ENCODE measurements at places on chromosomes 11 and 22.

DNA sequence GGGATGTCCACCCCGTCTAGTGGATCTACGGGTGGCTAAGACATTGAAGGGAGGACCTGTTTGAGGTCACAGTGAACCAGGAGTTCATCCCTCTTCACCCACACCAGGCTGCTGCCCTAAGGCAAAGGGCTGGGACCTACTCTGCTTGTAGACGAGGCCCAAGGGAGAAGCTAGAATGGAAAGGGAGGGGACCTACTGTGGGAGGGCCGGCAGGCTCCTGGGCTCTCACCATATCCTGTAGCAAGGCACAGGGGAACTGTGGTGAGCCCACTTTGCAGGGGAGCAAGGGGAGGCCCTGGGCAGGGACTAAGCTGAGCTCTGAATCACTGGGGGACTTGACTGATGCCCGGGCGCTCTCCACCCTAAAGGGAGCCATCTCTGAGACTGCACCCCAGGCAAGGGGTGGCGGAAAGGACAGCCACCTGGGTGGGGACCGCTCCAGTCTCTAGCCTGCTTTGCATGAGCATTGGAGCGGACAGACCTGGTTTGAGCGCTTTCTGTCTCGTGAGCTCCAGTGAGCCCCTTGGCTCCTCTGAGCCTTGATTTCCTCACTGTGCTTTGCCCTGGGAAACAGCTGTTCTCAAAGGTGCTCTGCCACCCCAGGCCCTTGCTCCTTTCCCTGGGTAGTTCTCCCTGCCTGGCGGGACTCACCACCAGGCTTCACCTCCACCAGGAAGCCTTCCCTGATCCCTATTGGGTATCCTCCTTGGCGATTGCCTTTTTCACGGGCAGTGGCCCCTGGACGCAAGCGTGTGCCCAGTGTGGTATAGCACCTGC, 24.2 kb downstream of the PARVG start:
- no peak for DNase-seq

DNA sequence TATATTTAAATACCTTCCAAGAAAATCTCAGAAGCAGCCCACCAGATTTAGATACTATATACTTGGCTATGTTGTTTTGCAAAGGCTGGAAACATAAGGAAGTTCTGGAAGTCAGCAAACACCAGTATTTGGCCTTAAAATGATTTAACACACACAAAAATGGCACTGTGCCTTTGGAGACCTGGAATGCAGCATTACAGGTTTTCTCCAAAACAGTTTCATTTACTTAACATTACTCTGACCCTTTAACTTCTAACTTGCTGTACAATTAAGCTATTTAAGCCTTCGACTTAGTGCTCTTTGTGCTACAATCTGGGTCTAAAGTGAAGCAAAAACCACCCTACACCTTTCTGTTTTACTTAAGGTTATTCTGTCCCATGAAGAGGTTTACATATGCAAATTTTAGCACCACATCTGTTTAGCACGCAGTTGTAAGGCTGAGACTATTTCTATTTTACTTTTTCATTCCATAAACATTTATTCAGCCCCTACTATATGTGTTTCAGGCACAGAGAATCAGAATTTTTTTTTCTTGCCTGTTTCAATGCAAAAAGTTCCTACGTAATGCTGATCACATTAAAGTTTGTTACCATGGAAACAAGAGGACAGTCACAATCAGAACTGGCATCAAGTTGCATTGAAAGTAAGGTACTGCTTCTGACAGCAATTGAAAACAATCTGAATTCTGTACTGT, 70.3 kb downstream of the MAML2 start:
- DNase-seq = no peak

- DNase-seq = no peak
Observed at GRCh38 chr11:19872512-19873145, 160.0 kb downstream of the NAV2 start.

DNA sequence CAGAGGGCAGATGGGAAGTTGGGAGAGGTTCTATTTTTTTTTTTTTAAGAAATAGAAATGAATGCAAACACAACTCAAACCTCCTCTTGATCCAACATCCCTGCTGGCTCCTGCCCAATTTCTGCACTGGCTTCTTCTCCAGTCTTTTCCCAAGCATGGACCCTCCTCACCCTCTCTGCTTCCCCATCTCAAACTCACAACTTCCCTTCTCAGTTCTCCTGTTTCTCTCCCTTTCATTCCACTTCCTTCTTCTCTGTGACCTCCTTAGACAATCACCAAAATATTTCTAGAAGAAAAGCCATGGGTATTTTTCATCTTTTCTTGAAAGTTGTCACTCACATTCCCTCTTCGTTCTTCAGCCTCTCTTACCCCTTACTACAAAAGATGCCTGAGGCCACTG, 85.2 kb upstream of the VPREB1 start:
- no peak for DNase-seq

DNA sequence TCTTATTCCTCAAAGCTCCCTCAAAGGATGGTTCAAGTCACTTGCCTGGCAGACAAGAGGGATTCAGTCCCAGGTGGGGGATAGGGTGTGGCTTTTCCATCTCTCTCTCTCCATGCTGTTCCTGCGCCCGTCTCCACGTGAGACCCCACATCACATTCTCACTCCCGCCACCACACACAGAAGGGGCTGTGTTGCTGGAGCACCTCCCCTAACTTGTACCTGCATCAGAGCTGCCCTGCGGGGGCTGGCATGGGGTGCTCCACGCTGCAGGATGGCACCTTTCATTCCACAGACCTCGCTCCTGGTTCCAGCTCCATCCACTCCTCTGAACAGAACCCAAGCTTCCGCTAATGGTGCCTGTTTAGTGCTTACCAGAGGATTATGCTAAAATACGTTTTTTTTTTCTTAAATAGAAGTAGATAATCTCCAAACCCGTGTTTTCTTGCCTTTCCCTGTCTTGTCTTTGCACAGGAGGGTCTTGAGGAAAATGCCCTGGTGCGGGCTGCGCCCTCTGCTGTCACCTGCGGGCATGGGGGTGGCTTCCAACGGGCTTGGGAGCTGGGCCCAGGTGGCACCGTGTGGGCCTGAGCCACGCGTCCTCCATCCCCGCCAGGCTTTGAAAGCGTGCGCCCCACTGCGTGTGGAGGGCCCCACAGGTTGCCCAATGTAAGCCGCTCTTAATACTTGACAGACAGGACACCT, 985.6 kb downstream of the BRD1 start:
- DNase-seq = no peak

DNA sequence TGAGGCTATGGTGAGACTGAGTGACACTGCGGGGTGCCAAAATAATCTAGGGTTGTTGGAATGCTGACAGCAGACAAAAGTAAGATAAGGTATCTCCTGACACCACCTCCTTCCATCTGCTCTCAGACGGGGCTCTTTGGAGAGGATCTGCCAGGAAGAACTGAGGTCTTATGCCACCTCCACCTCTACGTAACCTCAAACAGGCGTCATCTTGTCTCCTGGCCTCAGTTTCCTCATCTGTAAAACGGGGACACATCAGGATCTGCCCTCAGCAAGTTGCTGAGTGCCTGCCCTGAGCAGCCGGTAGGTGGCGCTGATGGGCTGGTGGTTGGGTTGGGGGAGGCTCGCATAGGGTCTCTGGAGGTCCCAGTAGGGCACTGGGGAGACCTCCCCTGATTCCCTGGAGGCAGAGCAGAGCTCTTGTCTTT, 1.7 kb upstream of the MYEOV start:
- peak; percentile 32 for DNase-seq

GRCh38 chr11:78595436-78596130, 20.9 kb upstream of the NARS2 start:
- DNase-seq = no peak

DNA sequence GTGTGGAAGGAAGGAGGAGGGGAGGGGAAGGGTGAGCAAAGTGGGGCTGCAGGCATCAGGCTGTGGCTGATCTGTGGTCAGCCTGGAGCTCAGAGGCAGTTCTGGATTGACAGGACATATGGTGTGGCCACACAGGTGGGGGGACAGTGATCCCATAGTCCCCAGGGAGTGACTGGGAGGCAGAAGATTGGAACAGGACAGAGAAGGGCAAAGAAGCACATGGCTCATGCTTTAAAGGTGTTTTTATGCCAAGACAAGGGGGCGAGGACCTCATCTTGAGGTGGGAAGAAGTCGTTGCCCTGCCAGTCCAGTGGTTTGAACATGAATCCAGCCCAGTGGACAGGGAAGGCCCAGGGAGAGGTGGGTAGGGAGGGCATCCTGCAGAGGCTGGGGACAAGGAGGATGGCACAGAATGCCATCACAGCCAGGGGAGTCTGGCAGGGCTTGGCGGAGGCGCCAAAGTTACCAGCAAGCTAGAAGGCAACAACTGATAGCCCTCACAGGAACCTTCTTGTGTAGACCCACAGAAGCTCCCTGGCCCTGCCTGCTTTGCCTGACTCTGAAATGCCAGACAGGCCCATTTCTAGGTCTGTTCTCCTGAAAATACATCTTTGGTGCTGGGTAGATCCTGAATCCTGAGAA, 3.1 kb downstream of the BET1L start:
- no peak for DNase-seq

DNA sequence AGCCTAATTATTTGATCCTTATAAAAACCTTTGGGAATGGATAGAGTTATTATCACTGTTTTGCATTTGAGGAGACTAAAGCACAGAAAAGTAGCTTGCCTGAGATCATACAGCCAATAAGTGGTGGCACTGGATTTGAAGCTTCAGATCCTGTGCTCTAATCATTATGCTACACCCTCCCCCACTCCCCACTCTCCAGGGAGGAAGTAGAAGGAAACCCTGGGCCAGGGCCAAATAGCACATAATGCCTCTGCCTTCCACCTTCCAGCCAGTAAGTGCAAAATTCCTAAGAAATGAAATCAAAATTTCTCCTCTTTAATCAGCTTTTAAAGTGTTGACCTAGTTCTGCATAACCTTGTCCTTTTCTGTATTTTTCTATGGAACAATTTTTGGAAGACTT, 61.6 kb downstream of the SIK2 start:
- no peak for DNase-seq

GRCh38 chr11:83185767-83186166, 7.7 kb upstream of the ANKRD42 start:
- no peak for DNase-seq

DNA sequence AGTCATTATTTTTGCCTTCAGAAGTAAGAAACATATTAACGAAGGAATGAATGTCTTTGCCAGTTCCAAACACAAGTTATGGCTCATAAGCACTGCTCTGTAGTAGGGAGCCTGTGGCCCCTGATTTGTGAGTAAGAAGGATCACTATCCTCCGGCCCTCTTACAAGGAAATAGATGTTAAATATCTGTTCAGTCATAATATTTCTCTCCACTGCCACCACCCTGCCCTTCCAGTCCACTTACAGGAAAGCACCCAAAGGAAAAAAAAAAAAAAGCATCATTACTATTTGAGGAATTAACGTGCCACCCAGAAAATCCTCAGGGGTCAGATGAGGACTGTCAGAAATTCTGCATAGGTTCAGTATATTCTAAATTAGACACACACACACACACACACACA, 123.4 kb downstream of the ETS1 start:
- DNase-seq = no peak

DNA sequence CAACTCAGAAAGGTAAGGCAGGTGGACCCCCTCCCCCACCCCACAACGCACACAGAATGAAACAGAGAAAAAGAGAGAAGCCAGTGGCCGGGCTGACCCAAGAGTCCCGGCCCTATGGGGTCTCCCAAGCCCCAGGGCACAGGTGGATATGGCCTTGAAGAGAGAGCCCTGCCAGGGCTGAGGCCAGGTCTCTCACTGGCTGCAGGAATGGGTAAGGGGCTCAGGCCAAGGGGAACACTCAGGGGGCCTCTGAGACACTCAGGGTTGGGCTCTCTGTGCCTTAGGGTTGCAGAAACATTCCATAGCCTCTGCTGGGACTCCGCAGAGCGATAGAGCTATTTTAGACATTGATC, 98.0 kb downstream of the PDE2A start:
- no peak for DNase-seq

GRCh38 chr22:27420817-27421361, 380.7 kb downstream of the MN1 start:
- DNase-seq = no peak

GRCh38 chr11:23497040-23497439, 636.8 kb upstream of the CCDC179 start:
- no peak for DNase-seq

DNA sequence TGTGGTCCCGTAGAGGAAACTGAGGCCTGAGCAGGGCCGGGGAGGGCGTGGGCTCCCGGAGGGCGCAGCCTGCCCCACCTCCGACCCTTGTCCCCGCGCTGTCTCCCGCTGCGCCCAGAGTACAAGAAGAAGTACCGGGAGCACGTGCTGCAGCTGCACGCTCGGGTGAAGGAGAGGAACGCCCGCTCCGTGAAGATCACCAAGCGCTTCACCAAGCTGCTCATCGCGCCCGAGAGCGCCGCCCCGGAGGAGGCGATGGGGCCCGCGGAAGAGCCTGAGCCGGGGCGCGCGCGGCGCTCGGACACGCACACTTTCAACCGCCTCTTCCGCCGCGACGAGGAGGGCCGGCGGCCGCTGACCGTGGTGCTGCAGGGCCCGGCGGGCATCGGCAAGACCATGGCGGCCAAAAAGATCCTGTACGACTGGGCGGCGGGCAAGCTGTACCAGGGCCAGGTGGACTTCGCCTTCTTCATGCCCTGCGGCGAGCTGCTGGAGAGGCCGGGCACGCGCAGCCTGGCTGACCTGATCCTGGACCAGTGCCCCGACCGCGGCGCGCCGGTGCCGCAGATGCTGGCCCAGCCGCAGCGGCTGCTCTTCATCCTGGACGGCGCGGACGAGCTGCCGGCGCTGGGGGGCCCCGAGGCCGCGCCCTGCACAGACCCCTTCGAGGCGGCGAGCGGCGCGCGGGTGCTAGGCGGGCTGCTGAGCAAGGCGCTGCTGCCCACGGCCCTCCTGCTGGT, 1.9 kb downstream of the NLRP6 start:
- DNase-seq = no peak

DNA sequence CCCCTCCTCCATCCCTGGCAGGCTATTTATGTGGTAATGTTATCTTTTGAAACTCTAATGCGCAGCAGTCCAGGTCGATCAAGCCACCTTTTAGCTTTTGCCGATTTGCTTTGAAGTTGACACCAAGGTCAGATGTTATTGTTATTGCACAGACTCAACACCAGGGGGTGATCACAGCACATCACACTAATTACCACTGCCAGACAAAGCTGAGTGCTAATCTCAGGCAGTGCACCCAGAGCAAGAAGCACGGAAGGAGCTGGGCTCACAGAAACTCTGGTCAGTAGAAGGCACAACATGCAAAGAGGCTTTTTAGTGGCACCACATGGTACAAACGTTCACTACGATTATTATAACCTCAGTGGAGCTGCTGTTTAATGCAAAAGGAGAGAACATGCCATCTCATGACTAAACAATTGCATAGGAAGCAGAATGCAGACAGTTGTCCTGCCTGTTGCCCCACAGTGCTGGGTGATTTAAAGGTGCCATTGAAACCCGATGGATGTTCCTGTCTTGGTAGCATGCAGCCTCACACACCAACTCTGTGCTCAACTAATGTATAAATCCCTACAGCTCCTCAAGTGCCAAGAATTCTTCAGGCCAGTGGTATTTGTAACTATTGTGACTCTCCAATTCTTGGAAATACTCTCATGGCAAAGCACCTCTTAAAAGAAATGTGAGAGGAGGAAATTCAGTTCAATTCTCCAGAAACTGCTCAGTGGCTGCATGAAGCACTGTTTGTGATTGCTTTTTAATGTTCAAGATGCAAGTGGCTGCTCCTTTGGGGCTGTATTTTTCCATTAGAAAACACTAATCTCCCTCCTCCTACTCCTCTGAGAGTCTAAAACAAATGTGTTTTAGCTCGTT, 353.9 kb upstream of the DDI1 start:
- DNase-seq = peak; percentile 53
